Stimulated activated CD4-positive, alpha-beta T cell treated with anti-CD3 and anti-CD28 coated beads, Interleukin-1b, Interleukin-23, amount 100 ng/mL, for 4 hours (primary cell): ENCODE measurements at places on chromosomes 1 and 21.
A peak's percentile ranks its signal among the peaks of the same experiment; 100 is the strongest.

GRCh38 chr1:154689083-154689482, 81.1 kb upstream of the ADAR start:
- DNase-seq: no peak

GRCh38 chr1:204744107-204744779, 58.7 kb upstream of the LRRN2 start:
- DNase-seq: no peak

DNA sequence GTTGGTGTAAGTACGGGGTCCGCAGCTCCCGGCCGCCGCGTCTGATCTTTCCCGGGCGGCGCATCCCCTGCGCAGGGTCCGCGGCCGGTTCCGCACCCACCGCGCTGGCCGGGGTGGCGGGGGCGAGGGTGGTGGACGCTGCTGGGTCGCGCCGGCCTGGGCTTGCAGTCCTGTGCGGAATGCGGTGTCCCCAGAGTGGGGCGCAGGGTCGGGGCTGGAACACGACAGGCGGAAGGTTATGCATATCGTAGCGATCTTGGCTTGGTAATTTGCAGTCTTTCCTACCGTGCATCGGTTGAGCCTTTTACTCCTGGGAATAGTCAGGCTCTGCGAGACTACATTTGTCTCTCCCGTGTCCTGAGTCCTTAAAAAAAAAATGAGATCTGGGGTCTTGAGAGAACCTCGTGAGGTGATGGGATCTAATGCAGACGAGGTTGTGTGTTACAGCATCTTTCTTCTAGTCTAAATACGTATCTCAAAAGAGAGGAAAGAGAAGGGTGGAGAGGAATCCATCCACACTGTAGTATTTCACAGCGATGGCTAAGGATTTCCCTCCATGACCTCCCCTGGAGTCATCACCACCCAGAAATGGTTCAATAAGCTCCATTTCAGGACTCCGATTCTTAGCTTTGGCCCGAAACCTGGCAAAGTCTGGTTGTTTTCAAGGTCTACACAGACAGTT, 572 bp downstream of the ATP1B1 start:
- peak; percentile 12 for DNase-seq

GRCh38 chr1:95506736-95507414, 272.9 kb downstream of the RWDD3 start:
- DNase-seq: no peak

- no peak for DNase-seq
These were observed 26.7 kb downstream of the CDC7 start for GRCh38 chr1:91527266-91527765.

- peak; percentile 51 for DNase-seq
These were observed 13.6 kb upstream of the FAM110D start for GRCh38 chr1:26145041-26145959.

- no peak for DNase-seq
These were observed 29.4 kb downstream of the ZZZ3 start for GRCh38 chr1:77652970-77653516.

DNA sequence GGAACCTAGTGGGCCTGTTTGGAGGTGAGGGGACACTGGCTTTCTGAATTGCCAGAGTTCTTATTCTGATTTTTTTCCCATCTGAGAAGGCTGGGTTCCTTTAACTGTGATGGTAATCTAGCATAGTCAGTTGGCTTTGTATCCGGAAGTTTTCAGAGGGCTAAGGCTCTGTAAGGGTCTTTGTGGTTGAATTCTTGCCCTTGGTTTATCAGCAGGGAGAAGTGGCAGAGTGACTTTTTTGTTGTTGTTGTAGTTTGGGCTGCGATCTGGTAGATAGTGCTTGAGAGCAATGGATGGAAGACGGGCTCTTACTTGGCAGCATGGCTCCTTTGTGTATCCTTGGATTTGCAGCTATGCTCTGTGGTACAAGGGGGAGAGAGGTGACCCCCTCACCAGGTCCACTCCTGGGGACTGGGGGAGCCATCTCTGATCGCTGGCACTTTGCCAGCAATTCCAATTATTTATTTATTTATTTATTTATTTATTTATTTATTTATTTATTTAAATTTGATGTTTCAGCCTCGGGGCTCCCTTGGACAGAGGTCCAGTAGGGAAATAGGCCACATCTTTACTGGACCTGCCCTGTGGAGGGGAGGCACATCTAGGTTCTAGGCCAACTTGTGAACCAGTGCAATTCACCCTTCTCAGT, 18.5 kb downstream of the TCP10L start:
- no peak for DNase-seq

- peak; percentile 89 for DNase-seq
These were observed 49.7 kb upstream of the ATF3 start for GRCh38 chr1:212558693-212559480.

DNA sequence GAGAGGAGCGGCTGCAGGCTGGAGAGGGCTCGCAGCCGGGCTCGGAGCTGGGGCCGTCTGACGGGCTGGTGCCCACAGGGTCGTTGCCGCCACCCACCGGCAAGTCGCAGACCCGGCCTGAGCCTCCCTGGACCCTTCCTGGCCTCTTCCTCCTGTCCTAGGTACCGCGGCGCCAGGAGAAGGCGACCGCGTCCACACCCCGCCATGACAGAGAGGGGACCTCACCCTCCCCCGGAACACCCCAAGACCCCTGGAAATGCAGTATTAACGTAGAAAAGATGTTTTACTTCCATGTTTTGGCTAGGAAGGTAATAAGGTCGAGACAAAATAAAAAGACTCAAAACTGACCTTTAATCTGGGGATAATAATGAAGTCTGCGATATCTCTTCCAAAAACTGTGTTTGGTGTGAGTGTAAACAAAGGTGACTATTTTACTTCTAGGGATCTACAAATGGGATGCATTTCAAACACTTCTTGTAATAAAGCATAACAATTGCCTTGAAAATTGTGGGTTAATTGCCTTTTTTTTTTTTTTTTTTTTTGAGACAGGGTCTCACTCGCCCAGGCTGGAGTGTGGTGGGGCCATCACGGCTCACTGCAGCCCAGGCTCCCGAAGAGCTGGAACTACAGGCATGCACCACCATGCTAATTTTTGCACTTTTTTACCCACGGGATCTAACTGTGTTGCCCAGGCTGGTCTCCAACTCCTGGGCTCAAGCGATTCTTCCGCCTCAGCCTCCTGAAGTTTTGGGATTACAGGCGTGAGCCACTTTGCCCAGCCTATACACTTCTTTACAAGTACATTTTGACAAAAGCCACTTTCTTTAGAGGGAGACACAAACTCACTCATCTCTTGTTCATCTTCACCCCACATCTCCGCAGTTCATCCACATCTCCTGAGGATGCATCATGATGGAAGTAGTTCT, 838 bp upstream of the RSRP1 start:
- no peak for DNase-seq

GRCh38 chr1:66243548-66244130, 290.3 kb upstream of the SGIP1 start:
- no peak for DNase-seq

DNA sequence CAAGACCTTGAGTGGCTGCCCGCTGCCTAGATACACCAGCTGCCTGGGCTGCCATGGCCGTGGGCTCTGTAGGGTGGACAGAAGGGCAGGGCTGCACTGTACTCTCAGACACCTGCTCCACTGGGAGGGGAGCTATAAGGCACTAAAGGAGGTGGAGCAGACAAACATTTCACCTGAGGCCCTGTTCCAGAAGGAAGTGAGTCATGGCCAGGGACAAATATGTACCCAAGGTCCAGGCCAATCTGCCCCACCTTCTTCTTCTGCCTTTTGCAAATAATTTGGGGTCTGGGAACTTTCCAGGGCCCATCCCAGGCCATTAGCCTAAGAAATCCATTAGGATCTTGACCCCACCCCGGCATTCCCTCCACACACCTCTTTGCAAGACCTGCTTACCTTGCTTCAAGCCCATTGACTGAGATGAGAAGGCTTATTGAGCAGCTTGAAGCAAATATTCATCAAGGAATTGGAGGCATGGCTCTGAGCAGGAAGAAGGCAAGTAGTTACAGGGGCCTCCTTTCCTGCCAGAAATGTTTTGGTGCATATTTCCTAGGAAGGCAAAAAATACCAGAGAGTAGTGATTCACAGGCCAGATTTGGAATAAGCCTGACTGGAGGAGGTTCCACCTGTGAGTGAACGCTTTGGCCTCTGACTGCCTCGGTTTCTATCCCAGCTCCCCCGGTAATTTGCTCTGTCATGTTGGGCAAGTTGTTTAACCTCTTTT, at the start of gene CAPN8:
TSS of gene CAPN8 (minus strand) at position 110 of the 721 bp plus-strand sequence. CDS start at position 55, 55 bp downstream.
- no peak for DNase-seq

DNA sequence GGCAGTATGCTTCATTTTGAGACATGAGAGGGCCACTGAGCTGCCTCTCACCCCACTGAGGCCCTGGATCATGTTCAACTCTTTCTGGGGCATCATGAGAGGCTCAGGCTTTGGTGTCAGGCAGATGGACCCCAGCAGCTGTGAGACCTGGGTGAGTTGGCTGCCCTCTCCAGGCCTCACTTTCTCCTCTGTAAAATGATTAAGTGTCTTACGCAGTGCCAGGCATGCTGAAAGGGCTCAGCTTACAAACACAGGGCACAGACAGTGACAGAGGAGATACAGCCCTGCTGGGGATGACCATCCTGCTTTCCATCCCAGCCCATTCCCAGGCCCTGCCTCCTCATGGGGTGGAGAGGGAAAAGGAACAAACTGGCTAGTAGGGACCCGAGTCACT, 387.4 kb downstream of the MATN1 start:
- no peak for DNase-seq

DNA sequence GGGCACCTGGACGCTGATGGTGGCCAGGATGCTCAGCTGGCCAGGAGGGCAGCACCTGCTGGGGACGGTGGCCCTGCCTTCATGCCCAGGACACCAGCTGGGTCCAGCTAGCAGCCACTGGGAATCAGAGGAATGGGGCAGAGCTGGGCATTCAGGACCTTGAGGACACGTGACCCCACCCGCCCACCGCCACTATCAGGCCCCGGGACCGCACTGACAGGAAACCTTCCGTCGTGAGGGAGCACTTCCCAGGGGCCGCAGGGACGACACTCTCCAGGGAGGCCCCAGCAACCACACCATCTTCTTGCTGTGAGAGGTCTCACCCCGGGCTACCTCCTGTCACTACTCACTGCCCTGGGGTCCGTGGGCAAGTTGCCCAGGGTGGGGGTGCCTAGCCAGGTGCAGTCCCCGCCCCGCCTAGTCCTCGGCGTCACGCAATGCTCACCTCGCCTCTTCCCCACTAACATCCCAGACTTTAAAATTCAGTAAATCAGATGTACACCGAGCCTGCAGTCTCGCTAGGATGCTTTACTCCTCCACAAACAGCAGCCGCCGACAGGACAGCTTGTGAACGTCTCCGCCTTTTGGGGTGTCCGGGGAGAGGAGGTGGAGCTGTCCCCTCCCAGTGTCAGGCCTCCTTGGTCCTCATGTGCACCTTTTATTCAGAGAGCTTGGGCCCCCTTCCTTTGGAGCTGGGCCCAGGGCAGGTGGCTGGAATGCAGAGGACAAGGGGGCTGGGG, 4.9 kb downstream of the VWA1 start:
- DNase-seq: no peak

GRCh38 chr1:234871710-234872271, 256.8 kb downstream of the TOMM20 start:
- no peak for DNase-seq

GRCh38 chr1:114467491-114467890, 43.5 kb downstream of the TRIM33 start:
- DNase-seq: no peak

GRCh38 chr1:30763651-30764248, 6.2 kb upstream of the LAPTM5 start:
- DNase-seq: no peak

GRCh38 chr1:21139601-21140000, 37.1 kb downstream of the EIF4G3 start:
- DNase-seq: no peak

GRCh38 chr21:38993561-38993960, 187.8 kb downstream of the ETS2 start:
- DNase-seq: no peak

DNA sequence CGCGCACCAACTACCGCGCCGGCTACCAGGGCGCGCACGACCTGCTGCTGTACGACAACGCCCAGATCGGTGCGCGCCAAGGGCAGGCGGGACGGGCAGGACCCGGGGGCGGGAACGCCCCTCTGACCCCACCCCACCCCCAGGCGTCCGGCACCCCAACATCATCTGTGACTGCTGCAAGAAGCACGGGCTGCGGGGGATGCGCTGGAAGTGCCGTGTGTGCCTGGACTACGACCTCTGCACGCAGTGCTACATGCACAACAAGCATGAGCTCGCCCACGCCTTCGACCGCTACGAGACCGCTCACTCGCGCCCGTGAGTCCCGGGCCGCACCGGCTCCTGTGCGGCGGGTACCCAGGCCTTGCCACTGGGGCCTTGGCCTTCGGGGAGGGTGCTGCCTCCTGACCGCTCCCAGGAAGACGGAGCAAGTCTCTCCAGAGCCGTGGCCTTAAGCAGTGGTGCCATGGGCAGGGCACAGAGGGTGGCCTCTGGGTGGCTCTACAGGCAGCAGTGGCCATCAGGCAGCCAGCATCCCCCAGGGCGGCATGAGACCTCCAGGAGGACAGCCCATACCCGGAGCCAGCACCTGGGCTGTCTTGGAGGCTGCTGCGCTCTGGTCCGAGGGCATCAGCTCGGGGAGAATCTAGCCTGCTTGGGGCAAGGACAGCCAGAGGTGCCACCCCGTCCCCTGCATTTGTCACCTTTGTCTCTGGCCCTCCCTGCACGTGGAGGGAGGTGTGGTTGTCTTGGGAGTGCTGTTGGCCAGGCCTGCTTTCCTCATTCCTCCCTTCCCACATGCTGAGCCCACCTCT, 8.1 kb upstream of the MMP23B start:
- DNase-seq: no peak

GRCh38 chr1:8423269-8423691, 105.4 kb downstream of the SLC45A1 start:
- DNase-seq: no peak

DNA sequence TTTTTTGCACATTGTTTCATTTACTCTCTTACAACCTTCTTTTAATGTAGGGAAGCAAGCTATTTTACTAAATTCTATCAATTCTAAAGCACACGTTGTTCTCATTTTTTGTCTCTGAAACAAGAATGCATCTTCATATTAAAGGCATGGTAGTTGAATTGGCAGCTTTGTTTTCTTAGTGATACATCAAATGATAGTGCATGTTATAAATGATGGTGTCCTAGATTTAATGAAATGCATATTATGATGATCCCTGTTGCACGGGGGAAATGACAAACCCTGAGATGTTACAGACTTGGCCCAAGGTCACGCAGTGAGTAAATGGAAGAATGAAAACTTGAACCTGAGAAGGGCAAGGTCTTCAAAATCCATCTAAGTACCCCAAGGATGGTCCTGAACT, 213.1 kb downstream of the KAZN start:
- DNase-seq: no peak

DNA sequence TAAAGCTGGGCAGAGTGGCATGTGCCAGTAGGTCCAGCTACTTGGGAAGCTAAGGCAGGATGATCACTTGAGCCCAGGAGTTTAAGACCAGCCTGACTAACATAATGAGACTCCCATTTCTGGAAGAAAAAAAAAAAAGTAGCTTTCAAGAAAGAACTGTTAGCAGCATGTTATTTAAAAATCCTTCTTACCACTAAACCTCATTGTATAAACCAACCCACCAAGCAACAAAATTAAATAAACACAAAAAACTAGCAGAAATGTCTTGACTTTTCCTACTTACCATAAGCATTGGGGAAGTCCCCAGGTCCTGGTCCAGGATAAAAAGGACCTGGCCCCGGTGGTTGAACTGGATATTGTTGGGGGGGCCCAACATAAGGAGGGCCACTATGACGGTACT, 192.9 kb upstream of the HP1BP3 start:
- no peak for DNase-seq

- DNase-seq: no peak
These were observed 6.9 kb downstream of the TTC13 start for GRCh38 chr1:230971771-230972170.

- DNase-seq: no peak
These were observed 61.6 kb downstream of the PTPRC start for GRCh38 chr1:198700396-198700795.

- DNase-seq: no peak
These were observed 116.0 kb downstream of the MIS18A start for GRCh38 chr21:32162727-32163320.
